ENCODE measurements at places on chromosomes 16 and 17.

- no peak for DNase-seq
Measured at GRCh38 chr16:86735727-86736126, 157.4 kb downstream of the FOXL1 start.

GRCh38 chr16:50839356-50839755, 97.5 kb downstream of the CYLD start:
- no peak for DNase-seq

- DNase-seq, result no peak
Measured at GRCh38 chr17:66918896-66919295, 45.6 kb upstream of the CACNG4 start.

DNA sequence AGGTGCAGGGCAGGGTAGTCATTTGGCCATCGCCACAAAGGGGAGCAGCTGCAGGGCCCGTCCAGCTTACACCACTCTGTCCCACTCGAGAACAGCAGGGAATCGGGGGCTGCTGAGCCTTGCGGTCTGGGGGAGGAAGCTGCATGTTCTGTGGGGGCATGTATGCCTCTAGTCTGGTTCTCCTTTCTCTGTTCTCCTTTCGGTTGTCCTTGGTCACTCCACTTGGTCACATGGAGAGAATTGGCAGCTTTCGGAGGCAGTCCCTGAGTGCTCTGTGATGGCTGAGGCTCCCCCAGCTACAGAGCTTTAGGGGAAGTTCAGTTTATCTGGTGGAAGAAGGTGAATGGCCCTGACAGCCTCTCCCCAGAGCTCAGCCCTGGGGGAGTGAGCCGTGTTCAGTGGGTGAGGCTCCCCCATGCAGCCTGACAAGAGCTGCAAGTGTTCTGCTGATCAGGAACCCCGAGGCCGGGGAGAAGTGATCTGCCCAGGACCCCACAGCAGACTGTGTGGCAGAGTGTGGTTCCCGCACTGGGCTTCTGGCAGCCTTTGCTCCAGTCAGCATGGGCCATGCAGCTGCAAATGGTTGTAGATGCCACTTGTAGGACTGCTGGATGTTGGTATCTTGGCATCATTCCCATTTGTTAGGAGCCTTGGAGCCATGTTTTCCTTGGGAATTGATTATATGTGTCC, 22.3 kb upstream of the SMPD3 start:
- no peak for DNase-seq

DNA sequence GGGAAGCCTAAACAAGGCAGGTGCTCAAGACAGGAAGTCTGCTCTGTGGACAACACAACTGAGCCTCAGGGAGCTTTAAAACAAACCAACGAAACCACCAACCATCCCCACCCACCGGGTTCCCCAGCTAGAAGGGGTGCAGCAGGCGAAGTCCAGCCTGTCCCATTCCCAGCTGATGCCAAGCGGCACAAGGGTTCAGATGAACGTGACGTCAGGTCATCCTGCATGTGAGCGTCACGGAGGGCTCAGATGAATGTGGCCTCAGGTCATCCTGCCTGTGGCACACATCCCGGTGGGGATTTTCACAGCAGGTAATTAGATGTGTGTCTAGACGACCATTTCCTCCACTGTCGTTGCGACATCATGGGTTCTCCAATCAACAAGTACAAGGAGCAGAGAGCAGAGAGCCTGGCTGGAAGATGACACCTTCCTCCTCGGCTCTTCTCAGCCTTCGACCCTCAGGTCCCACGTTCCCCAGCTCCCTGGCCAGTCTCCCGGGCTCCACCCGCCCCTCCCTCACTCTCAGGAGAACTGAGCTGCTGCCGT, 246.5 kb downstream of the FOXL1 start:
- DNase-seq, result no peak

- no peak for DNase-seq
Measured at GRCh38 chr16:17451843-17452242, 18.9 kb downstream of the XYLT1 start.

GRCh38 chr17:27457731-27458523, 1.7 kb downstream of the KSR1 start:
- no peak for DNase-seq

- no peak for DNase-seq
Measured at GRCh38 chr17:52737071-52737470, 578.6 kb upstream of the CA10 start.

DNA sequence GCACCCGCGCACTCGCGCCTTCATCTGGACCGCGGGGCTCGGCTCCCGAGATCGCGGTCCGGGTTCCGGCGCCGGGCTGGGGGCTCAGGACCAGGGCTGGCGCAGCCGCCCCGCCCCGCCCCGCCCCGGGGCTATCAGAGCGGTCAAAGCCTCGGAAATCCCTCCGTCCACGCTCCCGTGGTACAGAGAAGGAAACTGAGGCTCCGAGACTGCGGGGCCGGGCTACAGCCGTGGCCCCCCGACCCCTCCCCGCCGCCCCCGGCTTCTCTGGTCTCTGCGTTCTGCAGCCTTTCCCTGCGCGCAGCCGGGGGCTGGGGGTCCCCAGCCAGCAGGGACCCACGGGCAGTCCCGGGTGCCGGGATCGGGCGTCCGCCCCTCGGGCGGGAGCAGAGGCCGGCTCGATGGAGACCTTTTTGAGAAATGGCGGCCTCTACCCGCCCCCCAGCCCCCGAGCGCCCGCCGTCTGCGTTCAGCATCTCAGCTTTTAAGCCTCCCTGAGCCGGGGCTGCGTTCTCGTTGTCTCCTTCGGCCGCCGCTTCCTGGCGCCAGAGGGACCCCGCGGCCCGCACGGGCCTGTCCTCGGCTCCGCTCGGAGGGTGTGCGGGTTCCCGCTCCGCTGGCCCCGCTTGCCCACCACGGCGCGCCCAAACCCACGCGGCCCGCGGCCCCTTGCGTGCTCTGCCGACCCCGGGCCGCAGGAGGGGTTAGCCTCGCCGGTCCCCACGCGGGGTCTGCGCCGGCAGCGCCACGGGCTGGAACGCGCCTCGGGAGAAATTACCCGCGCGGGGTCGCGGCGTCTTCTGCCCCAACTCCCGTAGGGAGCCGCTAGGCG, 1.5 kb upstream of the NPTX1 start:
- peak; percentile 17 for DNase-seq

All from activated CD4-positive, alpha-beta T cell treated with anti-CD3 and anti-CD28 coated beads, Interleukin-2, Interleukin-4, amounts not matched to agents 100 ng/mL and 50 ng/mL, durations not matched to agents 16 hours and 8 hours (primary cell).